ENCODE measurements at places on chromosomes 13 and 19. TPM values are rescaled to one million over a fixed set of nuclear protein-coding genes. Genes with fewer than 3 reads are reported as not detected.

ACP4 gene
- total RNA-seq = not detected

DNA sequence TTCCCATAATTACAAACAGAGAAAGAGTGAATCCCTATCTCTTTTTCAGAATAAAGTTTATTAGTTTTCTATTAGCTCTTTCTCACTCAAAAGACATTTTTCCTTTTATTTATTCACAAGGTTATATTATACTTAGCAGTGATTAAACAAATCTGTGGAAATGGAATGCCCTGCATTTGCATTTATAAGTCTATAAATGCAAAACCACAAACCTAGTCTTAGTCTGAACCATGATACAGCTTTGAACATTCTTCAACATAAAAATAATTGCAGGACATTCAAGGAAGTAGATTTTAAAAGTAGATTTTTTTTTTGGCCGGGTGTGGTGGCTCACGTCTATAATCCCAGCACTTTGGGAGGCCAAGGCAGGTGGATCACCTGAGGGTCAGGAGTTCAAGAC lies 8.3 kb downstream of the XPO4 start:
- no peak for DNase-seq

GRCh38 chr13:27298849-27299248 lies 28.2 kb downstream of the RASL11A start:
- DNase-seq = no peak

TMPRSS9 gene
- total RNA-seq = 0.27 TPM

- no peak for DNase-seq
Observed at GRCh38 chr13:27321468-27322431, 51.1 kb downstream of the RASL11A start.

DNA sequence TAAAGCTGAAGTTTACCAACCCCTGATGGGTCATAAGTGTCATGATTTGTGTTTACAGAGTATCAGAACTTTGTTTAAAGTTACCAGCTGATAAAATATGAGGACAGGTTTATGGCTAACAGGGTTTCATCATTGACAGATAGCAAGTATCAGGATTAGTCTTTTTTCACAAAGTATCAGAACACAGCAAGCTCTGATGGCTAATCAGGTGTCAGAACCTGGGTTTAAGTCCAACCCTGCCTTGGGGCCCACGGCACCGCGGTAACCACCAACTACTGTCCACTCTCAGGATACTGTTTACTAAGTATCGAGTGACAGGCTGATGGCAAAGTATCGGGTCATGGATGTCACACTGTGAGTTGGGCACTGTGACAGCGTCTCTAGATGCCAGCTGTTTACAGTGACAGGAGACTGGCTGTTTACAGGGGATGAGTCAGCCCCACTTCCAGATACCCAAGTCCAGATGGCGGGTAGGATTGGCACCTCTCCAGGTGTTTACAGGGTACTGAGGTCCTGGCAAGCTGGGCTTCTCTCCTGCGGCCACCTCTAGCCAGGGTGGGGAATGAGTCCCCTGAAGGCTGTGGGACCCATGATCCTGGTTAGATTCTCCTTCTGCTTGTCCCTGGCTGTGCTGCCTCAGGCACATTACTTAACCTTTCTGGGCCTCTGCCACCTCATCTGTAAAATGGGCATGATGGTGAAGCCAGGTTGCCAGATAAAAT lies 21.8 kb downstream of the ARRDC2 start:
- DNase-seq = no peak
